PC-9 (cell line): ENCODE measurements at places on chromosomes 4 and X. TPM values are rescaled to one million over a fixed set of nuclear protein-coding genes. Genes with fewer than 3 reads are reported as not detected.

APOOL gene
- 14.8 and 21.7 TPM in 2 replicates for total RNA-seq

DUX4 gene
- total RNA-seq: not detected in 2 replicates

VGLL1 gene
- total RNA-seq: 112 and 154 TPM in 2 replicates

SSX2 gene
- 52.2 TPM in 1 of 2 replicates, not detected in the other for total RNA-seq

DNA sequence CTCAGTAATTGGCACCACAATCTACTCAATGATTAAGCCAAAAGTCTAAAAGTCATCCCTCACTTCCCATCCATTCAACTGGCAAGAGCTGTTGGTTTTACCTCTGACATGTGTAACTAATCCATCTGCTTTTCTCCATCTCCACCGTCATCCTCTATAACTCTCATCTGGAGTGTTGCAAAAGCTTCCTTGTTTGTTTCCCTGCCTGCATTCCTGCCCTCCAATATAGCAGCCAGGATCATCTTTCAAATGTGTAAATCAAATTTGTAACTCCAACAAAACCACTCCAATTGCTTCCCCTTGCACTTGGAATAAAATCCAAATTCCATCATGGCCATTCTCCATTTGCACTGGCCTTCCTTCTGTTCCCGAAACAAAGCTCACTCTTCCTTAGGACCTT lies 4.3 kb upstream of the PLAC8 start:
- DNase-seq: no peak

DNA sequence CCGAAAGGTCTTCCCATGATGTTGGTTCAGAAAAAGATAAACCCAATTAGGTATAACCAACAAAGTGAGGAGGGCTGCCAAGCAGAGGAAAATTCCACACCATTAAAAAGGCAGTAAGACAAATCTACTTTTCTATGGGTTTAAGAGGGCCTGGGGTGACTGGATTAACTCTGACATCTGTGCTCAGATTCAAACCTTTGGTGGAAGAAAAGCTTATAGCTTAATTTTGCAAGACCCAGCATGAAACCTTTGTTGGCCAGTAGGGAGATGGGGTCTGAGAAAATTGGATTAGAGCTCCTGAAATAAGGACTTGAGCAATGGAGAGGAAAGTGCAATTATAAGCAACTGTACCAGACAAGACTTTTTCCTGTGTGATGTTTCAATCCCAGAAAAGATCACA lies 104.2 kb downstream of the KDR start:
- DNase-seq: no peak

GRCh38 chrX:153878969-153879653 lies 6.9 kb downstream of the L1CAM start:
- no peak for DNase-seq

- peak; percentile 81 for DNase-seq
Measured at GRCh38 chr4:8410641-8411271, 29.8 kb downstream of the ACOX3 start.

DNA sequence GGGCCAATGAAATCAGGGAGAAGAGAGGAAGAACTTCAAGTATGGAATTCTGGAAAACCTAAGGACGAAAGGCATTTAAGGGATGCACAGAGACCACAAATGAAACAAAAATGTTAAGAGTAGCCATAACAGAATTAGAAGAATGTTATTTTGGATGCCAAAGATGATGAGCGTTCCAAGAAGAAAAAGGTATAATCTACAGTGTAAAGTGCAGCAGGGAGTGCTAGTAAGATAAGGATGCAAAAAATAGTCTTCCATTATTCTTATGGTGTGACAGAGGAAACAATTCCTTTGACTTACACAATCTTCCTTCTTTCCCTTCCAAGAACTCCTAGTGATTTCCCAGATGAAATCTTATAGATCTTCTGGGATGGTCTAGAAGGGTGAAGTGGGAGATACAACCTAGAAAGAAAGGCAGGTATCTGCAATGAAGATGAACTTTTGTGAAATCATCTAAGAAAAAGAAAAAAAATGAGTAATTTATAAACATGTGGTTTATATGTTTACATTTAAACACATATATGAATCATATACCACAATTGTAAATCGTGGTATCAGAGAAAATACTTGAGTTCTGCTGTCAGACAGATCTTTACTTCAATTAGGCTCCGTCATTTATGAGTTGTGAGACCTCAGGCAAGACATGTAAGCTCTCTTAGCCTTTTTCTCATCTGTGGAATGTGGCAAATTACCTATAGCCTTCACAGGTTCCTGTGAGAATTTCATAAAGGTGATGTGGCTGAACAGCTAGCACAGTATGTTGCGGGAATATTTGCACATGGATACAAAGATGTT lies 8.1 kb downstream of the MORF4L2 start:
- DNase-seq: no peak
